Stimulated activated CD4-positive, alpha-beta T cell treated with anti-CD3 and anti-CD28 coated beads, Interleukin-4, amount 100 ng/mL, for 1 hour (primary cell): ENCODE measurements at places on chromosomes 4 and X.

GRCh38 chr4:115249808-115250207, 136.4 kb upstream of the NDST4 start:
- no peak for DNase-seq

DNA sequence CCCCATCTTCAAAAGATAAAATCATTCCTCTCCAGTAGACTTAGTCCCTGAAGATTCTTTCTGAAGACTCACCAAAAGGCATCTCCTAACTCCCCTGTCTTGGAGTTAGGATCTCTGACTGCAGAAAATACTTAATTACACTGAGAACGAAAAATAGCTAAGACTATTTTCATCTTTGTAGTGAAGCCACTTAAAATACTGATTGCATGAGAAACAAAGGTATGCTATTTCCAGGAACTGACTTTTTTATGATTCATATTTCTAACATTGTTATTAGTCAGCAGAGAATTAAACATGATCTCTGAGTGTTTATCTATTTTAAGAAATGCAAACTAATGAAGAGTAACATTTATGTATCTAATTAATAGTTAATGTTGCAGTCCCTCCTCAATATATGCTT, 71.8 kb upstream of the NR3C2 start:
- DNase-seq = no peak

DNA sequence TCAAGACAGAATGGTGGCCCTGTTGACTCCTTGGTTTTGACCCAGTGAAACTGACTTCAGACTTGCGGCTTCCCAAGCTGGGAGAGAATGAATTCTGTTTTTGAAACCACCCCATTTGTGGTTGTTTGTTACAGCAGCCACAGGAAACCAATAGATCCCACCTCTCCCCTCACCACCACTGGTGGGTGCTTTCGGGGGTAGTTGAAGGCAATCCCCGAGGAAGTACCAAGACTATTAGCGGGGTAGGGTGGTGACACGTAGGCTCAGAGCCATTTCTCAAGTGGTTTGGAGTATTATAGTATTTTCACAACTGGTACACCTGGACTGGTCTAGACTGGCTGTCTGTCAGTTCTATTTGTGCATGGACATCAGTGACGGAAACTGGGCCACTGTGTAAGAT, 189.1 kb upstream of the RBPJ start:
- DNase-seq = no peak

DNA sequence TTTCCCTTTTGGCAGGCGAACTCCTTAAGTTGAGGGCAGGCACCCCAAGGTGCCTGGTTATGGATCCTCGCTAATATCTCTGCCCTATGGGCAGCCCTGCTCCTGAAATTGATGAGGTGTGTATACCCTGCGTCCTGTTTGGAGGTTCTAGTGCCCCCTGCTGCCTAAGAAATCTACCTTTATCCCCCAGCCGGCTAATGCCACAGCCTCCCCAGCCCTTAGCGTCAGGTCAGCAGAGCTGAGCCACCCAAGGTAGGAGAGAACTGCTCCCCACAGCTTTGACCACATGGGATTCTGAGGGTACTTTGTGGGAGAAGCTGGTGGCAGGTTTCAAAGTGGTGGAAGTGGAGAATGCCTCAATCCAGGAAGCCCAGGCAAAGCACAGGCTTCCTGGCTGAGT, 50.8 kb downstream of the ANAPC4 start:
- DNase-seq = no peak

- no peak for DNase-seq
Measured at GRCh38 chr4:18012807-18013462, 8.6 kb downstream of the LCORL start.

DNA sequence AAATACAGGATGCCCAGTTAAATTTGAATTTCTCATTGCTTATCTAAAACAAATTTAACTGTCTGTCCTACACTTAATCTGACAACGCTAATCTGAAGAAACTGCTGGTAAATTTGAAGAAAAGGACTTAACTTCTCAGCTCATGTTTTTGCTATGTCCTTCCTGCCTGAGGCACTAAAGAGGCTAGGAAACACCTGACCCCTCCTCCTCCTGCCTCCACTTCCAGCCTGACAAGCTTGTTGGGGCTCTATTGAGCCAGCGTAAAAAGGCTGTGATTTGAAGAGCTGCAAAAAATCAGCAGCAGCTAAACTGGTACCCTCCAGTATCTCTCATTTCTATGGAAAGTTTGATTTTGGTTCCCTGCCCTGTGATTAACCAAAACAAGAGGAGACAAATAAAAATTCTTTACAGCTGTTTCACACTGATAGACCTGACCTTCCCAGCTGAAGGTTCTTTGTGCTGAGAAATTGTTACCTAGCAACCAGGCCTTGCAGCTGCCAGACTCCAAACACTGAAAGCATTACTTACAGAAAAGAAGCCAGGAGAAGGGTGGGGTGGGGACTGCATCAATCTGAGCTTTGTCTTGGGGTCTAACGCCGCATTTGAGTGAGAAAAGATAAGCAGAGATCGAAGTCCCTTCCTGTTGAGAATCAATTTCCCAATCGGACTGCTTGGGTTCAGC, 35.0 kb downstream of the DCX start:
- no peak for DNase-seq

GRCh38 chrX:124518885-124519284, 172.5 kb downstream of the SH2D1A start:
- DNase-seq = no peak

- DNase-seq = peak; percentile 20
Measured at GRCh38 chrX:154019061-154019621, 561 bp downstream of the IRAK1 start.

DNA sequence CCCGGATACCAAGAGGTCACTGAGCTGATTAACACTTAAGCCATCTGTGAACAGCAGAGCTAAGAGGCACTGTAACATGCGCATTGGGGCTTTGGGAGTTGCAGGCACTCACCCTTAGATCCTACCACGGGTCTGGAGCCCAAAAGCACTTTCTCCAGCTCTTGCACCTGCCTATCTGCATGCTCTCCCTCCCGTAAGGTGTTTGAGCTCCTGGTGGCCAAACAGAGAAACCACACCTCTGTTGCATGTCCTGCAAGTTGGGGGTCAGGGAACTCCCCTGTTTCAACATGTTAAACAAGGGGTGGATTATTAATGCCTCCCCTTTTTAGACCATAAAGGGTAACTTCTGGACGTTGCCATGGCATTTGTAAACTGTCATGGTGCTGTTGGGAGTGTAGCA, 49.8 kb downstream of the GYPA start:
- no peak for DNase-seq

DNA sequence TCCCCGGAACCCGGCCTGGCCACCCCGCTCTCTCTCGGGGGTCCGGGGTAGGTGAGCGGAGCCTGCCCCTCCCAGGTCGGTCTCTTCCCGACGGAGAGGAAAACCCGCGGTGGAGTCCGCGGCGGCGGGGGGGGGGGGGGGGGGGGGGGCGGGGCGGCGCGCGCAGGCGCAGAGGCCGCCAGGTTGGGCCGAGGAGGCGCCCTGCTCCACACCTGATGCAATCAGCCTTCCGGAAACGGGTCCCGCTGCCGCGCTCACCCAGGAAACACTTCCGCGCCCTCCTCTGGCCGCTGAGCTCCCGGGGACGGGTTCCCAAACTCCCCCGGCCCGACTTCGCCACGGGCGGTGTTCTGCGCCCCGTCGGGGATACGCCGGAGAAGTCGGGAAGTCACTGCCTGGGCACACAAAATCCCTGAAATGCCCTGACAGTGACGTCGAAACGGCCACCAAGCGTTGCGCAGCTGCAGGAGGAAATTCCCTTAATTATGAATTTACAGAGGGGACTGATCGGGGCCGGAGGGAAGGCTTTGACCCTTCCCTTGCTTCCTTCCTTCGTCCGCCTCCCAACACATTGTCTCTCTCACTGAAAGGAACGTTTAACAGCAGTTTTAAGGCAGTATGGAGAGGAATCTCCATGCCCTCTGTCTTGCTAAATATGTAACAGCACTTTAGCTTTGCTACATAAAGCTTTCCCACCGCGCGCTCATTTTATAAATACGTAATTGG, 2.1 kb upstream of the APBB2 start:
- DNase-seq = peak; percentile 62

DNA sequence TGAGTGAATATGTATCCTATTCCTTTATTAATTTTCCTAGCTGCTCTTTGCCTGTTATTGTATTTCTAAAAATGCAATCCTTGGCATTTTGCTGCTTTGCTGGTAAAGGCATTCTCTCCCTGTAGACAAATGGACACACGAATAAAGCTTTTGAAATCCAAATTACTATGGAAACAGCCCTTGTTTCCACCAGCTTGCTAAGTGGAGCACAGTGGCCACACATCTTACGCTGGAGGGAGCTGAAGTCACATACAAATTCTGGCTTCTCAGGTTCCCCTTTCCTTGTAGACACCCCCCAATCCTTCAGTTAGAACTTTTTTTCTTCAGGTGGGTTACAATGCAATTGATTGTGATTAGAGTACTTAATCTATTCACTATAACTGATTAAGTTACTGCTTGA, 66.2 kb downstream of the AGA start:
- no peak for DNase-seq

DNA sequence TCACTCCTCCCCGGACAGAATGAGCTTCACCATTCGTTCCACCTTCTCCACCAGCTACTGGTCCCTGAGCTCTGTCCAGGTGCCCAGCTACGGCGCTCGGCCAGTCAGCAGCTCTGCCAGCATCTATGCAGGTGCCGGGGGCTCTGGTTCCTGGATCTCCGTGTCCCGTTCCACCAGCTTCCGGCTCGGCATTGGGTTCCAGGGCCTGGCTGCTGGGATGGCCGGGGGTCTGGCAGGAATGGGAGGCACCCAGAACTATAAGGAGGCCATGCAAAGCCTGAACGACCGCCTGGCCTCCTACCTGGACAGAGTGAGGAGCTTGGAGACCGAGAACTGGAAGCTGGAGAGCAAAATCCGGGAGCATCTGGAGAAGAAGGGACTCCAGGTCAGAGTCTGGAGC, 36.4 kb upstream of the N4BP2 start:
- no peak for DNase-seq

DNA sequence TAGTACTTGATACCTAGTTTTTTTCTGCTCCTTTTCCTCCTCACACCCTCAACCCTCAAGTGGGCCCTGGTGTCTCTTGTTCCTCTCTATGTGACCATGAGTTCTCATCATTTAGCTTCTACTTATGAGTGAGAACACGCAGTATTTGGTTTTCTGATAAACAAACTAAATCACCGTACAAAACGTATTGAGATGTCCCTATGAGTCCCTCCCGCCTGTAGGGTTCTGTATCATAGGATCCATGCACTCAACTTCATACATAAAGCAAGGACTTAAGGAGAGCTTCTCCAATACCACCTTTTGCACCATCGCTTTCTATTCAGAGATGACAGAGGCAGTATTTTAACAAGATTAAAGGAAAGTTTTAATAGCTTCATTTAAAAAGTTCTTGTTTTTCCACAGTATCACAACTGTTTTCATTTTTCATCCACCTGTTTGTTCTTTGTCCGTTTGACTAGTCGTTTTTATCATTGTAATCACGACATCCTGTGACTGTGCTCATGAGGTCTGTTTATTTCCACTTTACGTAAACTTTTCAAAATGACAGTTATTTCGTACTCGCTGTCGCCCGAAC, 457 bp upstream of the RAB9A start:
- no peak for DNase-seq

- DNase-seq = no peak
Measured at GRCh38 chr4:25484243-25484721, 107.2 kb downstream of the ANAPC4 start.

DNA sequence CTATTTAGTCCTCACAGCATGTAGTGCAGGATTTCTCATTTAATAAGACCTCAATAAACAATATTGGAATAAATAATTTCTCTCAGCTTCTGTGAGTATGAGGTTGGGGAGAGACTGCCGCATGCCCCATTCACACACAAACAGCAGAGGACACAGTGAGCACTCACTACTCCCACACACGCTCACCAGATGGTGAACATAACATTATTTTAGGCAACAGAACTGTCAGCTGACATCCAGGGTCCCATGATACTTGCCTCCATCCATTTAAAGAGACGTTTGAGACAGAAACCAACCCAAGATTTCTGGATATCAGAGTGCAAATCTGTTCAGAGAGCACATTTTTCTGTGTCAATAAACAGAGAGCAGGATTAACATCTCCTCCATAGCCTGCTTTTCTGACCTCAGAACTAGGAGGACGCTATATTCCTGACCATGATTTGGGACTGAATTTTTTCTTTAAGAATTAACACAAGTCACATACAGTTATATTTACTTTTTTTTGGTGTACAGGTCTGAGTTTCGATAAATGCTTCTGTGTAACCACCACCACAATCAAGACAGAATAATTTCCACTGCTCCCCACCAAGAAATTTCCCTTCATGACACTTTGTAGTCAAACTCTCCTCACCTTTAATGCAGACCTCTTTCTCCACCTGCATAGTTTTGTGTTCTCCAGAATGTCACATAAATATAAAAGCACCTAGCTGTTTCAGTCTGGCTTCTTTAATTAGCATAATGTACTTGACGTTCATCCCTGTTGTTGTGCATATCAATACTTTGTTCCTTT, 16.7 kb downstream of the GPRIN3 start:
- DNase-seq = no peak

DNA sequence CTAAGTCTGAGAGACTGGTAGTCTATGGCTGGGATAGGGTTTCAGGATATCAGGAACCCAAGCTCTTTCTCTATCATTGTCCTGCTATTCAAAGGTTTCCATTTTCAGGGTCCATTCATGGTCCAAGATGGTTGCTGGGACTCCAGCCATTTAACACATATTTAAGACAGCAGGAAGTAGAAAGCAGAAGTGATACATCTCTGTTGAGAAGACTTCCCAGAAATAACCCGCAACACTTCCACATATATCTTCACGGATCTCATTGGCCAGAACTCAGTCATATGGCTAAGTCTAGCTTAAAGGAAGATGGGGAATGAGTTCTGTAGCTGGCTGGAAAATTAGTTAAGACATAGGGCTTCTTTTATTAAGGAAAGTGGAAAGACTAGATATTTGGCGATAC, 23.8 kb downstream of the CTSO start:
- DNase-seq = no peak

DNA sequence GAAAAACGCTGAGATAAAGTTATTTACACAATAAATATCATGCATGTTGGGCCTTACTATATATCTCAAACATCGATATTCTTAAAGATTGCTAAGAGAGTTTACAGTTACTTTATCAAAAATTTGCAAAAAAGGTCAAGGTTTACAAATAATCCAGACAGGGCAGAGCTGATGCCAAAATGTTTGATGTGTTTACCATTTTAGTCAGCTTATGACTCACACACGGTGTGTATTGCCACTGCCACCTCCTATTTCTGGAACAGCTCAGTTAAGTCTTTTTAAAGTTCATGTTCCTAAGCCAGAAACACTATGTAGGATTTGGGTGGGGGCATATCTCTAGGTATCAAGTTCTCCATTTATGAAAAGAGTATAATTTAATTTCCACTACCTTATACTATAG, 580.6 kb downstream of the INPP4B start:
- DNase-seq = no peak

- no peak for DNase-seq
Measured at GRCh38 chr4:109562457-109563239, 2.6 kb downstream of the MCUB start.

- DNase-seq = peak; percentile 59
Measured at GRCh38 chrX:39820938-39821708, 276.6 kb downstream of the BCOR start.

GRCh38 chr4:108636246-108636645, 14.2 kb upstream of the OSTC start:
- DNase-seq = no peak

GRCh38 chr4:180960743-180961401, 1282.3 kb upstream of the TENM3 start:
- no peak for DNase-seq
